ENCODE measurements at places on chromosomes 2 and 18. TPM values are rescaled to one million over a fixed set of nuclear protein-coding genes. Genes with fewer than 3 reads are reported as not detected.

DNA sequence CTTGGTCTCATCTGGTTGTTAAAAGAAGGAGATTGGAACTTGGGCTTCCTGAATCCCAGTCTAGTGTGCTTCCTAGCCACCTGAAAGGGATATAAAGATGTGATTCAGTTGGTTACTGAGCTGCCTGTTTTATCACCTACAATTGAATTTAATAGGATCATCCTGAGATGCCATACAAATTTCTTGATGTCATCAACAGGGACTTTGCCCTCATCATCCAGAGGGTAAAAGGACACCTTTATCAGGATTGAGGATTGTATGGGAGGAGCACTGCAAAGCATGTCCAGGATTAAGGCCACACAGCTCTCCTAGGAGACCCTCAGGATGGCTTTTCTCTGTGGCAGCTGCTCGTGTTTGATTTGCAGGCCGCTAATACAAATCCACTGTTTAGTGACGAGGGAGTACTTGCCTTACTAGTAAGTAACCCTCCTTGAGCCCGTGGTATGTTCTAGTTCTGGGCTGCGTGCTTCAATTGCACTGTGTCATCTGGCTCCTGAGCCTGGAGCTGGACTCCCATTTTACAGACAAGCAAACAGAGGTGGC, 28.6 kb downstream of the SH3RF3 start:
- H3K27me3 ChIP-seq, result no peaks in the 10 kb centered on the region
- no peak for DNase-seq
- H3K4me1 ChIP-seq, result no peaks in the 10 kb centered on the region
- H3K27ac ChIP-seq, result no peak overlapping the region
- H3K4me3 ChIP-seq, result no peak overlapping the region

The COL4A3 gene
- total RNA-seq, result 12.9 TPM

The COPS7B gene
- 26.6 TPM for total RNA-seq

DNA sequence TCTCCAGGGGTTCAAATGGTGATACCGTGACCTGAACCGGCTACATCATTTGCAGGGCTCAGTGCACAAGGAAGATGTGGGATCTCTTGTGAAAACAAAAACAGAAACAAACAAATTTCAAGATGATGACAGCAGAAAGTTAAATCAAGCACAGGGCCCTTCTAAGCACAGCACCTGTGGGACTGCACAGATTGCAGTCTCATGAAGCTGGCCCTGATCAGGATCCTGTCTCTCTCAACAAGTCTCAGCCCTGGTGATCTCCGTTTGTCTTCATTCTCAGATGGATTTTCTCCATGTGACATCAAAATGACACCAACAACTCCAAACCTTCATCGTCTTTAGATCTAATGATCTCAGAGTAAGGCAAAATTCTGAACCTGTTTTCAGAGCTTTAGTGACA, 39.7 kb downstream of the LTBP1 start:
- DNase-seq, result no peak
- no peaks in the 10 kb centered on the region for H3K27me3 ChIP-seq
- no peaks in the 10 kb centered on the region for H3K4me1 ChIP-seq
- H3K36me3 ChIP-seq, result no peaks in the 10 kb centered on the region
- H3K4me3 ChIP-seq, result no peak overlapping the region

DNA sequence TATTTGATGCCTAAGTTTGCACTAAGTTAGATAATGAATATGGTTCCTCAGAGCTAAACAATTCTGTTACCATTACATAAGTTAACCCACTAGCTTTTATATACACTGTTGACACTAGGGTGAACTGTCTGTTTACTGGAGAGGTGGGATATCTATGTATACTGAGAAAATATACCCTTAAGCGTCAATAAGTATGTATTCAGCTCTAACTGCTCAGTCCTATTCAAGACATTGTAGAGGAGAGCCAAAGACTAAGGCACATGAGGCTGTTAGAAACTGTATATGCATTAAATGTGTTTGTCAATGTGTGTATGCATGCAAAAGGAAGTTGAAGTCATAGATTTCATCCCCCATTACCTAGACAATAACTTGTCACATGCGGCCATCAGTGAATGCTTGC, 710.0 kb downstream of the TDRD15 start:
- no peak overlapping the region for H3K27ac ChIP-seq
- DNase-seq, result no peak
- no peaks in the 10 kb centered on the region for H3K27me3 ChIP-seq

GRCh38 chr2:14081521-14081920, 551.0 kb upstream of the LRATD1 start:
- no peak overlapping the region for H3K27ac ChIP-seq
- no peaks in the 10 kb centered on the region for H3K4me1 ChIP-seq
- no peak for DNase-seq
- no peak overlapping the region for H3K4me3 ChIP-seq

DNA sequence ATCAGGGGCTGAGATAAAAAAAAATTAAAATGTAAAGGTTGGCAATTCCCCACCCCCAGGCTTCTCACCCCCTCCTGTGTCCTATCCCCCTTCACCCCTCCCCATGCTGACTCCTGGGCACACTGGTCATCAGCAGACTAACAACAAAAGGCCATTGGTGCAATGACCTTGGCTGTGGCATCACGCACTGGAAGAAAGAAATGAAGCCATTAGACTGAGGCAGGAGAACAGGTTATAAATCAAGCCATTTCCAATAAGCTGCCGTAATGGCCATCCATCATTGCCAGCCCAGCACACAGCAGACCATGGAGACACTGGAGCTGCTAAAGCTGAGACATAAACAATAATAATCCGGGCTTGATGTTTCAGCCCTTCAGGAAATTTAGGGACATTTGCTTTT, 342.4 kb upstream of the ETAA1 start:
- H3K36me3 ChIP-seq, result no peaks in the 10 kb centered on the region
- H3K4me1 ChIP-seq, result no peaks in the 10 kb centered on the region
- DNase-seq, result no peak
- no peak overlapping the region for H3K27ac ChIP-seq
- no peak overlapping the region for H3K4me3 ChIP-seq
- no peaks in the 10 kb centered on the region for H3K27me3 ChIP-seq

The TWIST2 gene
- 12.8 TPM for total RNA-seq

The IL18RAP gene
- 0.64 TPM for total RNA-seq

The RPL37A gene
- 1,986 TPM for total RNA-seq

The GPBAR1 gene
- total RNA-seq, result 1.7 TPM

The IL1B gene
- 2.5 TPM for total RNA-seq

The C2orf78 gene
- total RNA-seq, result not detected

- no peak overlapping the region for H3K4me3 ChIP-seq
- DNase-seq, result no peak
- H3K4me1 ChIP-seq, result no peaks in the 10 kb centered on the region
- peaks cover 14% of the 10 kb centered on the region for H3K27me3 ChIP-seq
- H3K36me3 ChIP-seq, result no peaks in the 10 kb centered on the region
These were observed 74.1 kb upstream of the SMAD2 start for GRCh38 chr18:48004577-48004976.

GRCh38 chr2:20483194-20483895, 36.5 kb downstream of the RHOB start:
- no peaks in the 10 kb centered on the region for H3K36me3 ChIP-seq
- H3K27me3 ChIP-seq, result no peaks in the 10 kb centered on the region
- DNase-seq, result no peak

The MAB21L4 gene
- 20.6 TPM for total RNA-seq

DNA sequence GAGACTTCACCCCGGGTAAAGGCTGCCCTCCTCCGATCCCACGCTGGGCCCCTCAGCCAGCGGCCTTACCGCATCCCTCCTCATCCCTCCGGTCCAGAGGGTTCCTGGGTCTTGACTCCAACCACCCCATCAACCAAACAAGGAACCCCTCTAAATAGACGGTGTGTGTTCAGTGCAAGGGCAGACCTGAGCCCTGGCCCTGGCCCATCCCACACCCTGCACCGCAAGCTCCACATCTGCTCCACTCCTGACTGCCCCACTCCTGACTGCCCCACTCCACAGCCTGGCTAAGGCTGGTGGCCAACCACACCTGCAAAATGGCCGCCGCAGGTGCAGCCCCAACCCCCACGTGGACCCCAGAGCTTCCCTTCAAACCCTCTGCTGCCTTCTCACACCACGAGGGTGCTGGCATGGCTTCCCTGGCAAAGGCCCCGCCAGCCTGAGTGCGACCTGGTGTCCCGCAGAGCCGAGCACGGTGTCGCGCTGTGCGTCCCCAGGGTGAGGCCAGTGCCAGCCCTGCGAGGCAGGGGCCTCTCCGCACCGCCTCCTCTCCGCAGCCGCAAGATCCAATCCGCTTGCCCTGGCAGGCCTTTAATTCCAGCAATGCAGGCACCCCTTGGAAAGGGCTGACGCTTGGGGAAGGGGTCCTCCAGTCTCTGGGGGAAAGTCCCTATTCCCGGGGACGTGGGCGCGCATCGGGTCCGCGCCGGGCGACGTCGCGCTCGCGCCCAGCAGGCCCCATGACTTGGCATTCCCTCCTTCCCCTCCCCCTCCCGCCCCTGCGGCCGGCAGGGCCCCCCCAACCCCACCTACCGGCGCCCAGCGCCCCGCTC, 1.5 kb downstream of the KIF1A start:
- H3K27me3 ChIP-seq, result peaks cover 73% of the 10 kb centered on the region
- peak; percentile 72 for DNase-seq
- peaks cover 27% of the 10 kb centered on the region for H3K4me1 ChIP-seq
- no peak overlapping the region for H3K27ac ChIP-seq
- no peaks in the 10 kb centered on the region for H3K36me3 ChIP-seq

DNA sequence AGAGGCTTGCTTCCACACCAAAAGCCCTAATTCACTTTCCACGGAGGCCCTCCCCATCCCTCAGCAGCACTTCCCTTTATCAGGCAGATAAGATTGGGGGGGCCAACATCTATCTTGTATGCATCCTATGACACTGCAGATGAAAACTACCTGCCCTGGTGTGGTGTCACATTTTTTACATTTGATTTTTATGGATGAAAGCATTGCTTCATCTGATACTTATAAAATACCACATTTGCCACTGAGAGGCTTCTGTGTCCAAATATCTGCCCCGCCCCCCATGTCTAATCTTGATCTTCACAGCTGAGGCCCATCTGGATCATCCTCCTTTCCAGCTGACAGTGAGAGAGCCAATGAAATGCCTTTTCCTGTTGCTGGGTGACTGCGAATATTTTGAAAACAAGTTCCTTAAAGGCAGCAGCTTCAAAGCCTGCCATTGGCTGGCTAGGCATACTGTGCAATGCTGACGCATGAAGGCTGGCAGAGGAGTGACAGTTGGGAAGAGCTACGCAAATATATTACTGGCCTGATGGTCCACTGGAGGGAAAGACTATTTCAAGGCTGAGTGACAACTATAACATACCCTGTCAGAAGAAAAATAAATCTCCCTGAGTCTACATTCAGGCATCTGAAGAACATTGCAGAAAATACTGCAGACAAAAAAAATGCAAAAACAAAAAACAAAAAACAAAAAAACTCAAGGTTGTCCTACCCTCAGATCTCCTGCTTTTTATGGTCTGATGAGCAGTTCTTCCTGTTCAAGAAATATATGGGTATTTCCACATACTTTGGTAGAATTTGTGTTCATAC, 318.7 kb downstream of the PDE11A start:
- no peak overlapping the region for H3K27ac ChIP-seq
- H3K36me3 ChIP-seq, result no peaks in the 10 kb centered on the region
- no peak overlapping the region for H3K4me3 ChIP-seq
- H3K27me3 ChIP-seq, result no peaks in the 10 kb centered on the region

GRCh38 chr2:228541789-228542188, 360.3 kb upstream of the SPHKAP start:
- no peak overlapping the region for H3K4me3 ChIP-seq
- no peak overlapping the region for H3K27ac ChIP-seq
- no peaks in the 10 kb centered on the region for H3K4me1 ChIP-seq
- H3K36me3 ChIP-seq, result no peaks in the 10 kb centered on the region
- no peak for DNase-seq

DNA sequence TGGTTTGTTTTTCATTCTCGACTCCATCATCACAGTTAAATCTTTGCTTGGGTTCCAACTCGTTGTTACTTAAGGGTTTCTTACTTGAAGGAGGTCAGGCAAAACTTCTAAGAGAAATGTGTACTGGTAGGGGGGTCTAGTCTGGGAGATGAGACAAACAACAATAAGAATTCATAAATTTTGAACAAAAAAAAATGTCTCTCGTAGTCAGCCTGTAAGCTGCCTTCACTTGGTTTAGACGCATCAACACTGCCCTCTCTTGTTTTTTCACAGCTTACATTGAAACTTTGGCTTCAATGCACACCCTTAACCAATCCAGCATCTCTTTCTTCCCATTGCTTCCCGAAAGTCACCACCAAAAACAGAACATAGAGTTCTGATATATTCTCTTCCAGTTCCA, 576.4 kb upstream of the PIK3C3 start:
- no peak overlapping the region for H3K4me3 ChIP-seq
- H3K27ac ChIP-seq, result no peak overlapping the region
- H3K4me1 ChIP-seq, result no peaks in the 10 kb centered on the region
- peak; percentile 41 for DNase-seq

- no peaks in the 10 kb centered on the region for H3K27me3 ChIP-seq
- no peaks in the 10 kb centered on the region for H3K36me3 ChIP-seq
- H3K4me1 ChIP-seq, result no peaks in the 10 kb centered on the region
- no peak overlapping the region for H3K27ac ChIP-seq
These were observed 64.9 kb downstream of the C1D start for GRCh38 chr2:67997903-67998302.

GRCh38 chr18:24446453-24446852, 14.0 kb upstream of the HRH4 start:
- DNase-seq, result no peak
- H3K36me3 ChIP-seq, result no peaks in the 10 kb centered on the region
- no peaks in the 10 kb centered on the region for H3K4me1 ChIP-seq

DNA sequence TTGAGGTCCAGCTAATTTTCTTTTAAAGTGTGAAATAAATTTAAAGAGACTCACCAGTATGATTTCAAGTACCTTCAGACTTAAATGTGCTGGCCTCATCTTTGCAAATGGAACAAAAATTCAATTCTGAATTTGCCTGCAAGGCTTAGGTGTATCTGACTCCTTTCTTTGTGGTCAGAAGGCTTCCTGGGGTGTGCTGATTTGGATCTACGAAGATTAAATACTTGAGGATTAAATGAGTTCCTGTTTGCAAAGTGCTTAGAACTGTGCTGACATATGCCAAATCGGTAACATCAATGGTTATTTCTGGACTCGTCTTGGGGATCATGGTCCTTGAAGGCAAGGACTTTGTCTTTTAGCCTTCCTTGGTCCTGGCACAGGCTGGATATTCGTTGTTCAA, 9.7 kb downstream of the KLHL29 start:
- no peak overlapping the region for H3K4me3 ChIP-seq
- H3K27me3 ChIP-seq, result peaks cover 41% of the 10 kb centered on the region
- no peaks in the 10 kb centered on the region for H3K4me1 ChIP-seq
- no peaks in the 10 kb centered on the region for H3K36me3 ChIP-seq
- no peak for DNase-seq

- no peaks in the 10 kb centered on the region for H3K4me1 ChIP-seq
- DNase-seq, result no peak
- H3K27ac ChIP-seq, result peak overlapping the region; percentile 46
- H3K4me3 ChIP-seq, result peak overlapping the region; percentile 54
These were observed 1.0 kb downstream of the PLEK start for GRCh38 chr2:68366083-68366560.

GRCh38 chr2:196277002-196277401, 105.6 kb upstream of the STK17B start:
- H3K27me3 ChIP-seq, result no peaks in the 10 kb centered on the region
- peaks cover 3% of the 10 kb centered on the region for H3K36me3 ChIP-seq
- H3K27ac ChIP-seq, result no peak overlapping the region
- DNase-seq, result no peak

- no peak overlapping the region for H3K4me3 ChIP-seq
- peaks cover 10% of the 10 kb centered on the region for H3K27me3 ChIP-seq
- no peak overlapping the region for H3K27ac ChIP-seq
These were observed 4.4 kb upstream of the KLHL23 start for GRCh38 chr2:169729274-169729605.

- H3K4me3 ChIP-seq, result no peak overlapping the region
These were observed 112.6 kb downstream of the EHBP1 start for GRCh38 chr2:62817995-62818713.

Data from left lung (tissue), 14 donors.